ENCODE measurements at places on chromosomes 3 and 15.
A peak's percentile ranks its signal among the peaks of the same experiment; 100 is the strongest.

GRCh38 chr15:63040509-63040908, 2.0 kb upstream of the TPM1 start:
- DNase-seq, result no peak

DNA sequence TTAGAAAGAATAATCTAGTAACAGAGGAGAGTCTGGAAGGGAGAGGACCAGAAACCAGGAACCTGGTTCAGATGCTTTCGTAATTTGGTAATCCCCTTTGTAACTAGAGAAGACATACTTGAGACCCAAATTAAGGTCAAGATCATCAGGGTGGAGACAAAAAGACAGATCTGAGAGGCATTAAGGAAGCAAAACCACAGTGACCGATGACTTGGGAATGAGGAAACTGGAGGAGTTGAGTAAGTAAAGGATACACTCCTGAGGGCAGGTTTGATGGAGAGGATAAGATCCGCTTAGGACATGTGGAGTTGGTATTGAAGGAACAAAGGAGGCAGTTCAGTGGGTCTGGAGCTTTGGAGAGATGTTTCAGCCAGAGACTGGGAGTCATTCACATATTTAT, 23.6 kb upstream of the BCL2A1 start:
- DNase-seq, result no peak

- DNase-seq, result no peak
These were observed 53.0 kb downstream of the SETMAR start for GRCh38 chr3:4356220-4356540.

GRCh38 chr3:15454965-15455364, 27.6 kb downstream of the EAF1 start:
- DNase-seq, result no peak

GRCh38 chr3:37197810-37198371, 23.5 kb upstream of the LRRFIP2 start:
- DNase-seq, result no peak

DNA sequence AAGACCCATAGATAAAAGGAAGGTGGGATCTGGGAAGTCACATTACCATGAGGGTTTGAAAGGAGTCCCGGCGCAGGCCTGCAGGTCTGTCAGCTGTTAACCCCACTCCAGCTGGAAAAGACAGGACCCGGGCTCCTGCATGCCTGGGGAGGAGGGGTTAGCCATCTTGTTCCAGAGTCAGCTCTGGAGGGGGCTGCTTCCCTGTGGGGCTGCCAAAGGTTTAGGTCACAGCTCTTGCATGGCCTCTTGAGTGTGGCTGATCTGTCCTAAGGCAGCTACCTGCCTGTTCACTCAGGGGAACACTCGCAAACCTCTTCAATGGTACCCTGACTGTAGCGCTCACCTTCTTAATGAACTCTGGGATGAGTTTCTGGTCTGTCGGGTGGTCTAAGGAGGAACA, 104.5 kb downstream of the RFTN1 start:
- no peak for DNase-seq

GRCh38 chr15:49751751-49752150, 130.9 kb downstream of the DTWD1 start:
- DNase-seq, result no peak

DNA sequence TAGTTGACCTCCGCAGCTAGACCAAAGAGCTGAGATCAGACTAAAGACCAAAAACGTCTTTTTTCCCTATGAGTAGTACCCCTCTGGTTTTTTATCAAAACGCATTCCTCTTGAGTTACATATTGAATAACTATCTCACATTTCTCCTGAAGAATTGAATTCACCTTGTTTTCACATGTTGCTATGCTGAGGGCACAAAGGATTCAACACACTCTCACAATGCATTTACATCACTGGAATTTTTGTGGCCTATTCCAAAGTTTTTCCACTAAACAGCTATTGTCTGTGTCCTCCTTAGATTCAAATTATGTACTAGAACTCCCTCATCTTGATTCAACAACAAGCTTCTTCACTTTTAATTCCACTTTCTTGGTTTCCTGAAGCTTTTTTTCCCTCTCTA, 112.5 kb downstream of the RSL24D1 start:
- no peak for DNase-seq

DNA sequence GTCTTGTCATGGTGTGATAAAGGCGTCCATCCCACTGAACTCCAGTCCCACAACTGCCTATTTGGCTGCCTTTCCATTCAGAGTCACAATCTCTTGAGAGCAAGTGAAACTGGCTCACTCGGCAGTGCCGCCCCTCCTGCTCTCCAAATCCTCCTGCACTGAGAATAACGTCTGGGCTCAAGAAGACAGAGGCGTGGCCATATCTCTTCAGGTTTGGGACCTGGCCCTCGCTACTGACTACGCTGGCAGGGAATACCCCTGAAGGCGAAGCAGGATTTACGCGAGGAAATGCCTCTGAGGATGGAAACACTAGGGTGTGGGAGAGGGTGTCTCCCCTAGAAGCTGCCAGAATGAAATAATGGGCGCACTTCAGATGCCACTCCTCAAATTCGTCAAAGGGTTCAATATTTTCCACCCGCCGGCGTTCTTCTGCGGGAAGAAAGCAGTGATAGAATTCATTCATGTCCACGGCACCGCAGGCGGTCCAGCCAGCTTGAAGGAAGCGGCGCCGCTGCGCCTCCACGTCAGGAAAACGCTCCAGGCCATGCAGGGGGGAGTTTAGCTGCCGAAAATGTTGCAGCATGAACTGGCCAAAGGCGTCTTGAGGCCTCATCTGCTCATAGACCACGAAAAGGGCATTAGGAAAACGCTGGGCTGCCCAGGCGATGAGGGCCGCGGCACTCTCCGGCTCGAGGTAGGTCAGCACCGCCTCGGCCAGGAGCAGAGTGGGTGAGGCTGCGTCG, 985 bp downstream of the LCMT2 start:
- DNase-seq, result no peak

GRCh38 chr15:34258151-34258550, 33.3 kb downstream of the EMC4 start:
- DNase-seq, result no peak

- no peak for DNase-seq
These were observed 221.2 kb downstream of the SNRPN start for GRCh38 chr15:25175789-25176615.

- no peak for DNase-seq
These were observed 93.8 kb downstream of the DHX30 start for GRCh38 chr3:47896736-47897135.

DNA sequence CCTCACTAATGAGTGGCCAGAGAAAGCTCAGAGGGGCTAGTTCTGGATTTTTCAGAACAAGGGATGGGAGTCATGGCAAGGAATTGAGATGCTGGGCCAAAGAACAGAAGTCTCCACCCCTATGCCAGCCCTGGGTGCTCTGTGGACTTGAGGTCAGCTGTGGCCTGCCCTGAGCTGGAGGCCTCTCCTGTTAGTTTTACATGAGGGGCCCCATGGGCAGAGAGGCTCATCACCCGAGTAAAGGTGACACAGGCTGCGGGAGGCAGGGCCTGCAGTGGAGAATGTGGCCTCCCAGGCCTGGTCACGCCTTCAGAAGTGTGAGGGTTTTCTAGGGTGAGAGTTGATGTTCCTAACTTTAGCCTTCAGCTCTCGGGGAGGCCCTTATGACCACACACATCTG, 44.9 kb downstream of the ABHD5 start:
- DNase-seq, result no peak

GRCh38 chr3:143601723-143602484, 246.4 kb downstream of the SLC9A9 start:
- no peak for DNase-seq

- no peak for DNase-seq
These were observed 7.1 kb downstream of the AMOTL2 start for GRCh38 chr3:134366928-134367811.

DNA sequence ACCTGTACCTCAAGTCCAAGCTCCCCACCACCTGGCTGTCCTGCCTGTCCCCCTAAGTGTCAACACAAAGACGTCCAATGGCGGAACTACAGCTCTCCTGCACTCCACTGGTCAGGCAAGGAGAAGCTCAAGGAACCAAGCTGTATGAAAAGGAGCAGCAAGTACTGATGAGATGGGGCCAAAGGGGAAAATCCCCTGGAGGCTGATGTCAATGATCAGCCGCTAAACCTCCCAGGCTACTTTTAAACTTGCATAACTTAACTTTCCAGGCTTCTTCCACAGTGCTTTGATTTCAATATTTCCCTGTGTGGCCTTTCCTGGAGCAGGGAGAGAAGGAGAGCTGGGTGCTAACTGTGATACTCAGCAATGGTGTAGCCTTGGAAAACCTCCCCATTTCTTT, 35.0 kb downstream of the TM4SF4 start:
- DNase-seq, result no peak

GRCh38 chr15:96138985-96139384, 191.5 kb upstream of the NR2F2 start:
- no peak for DNase-seq

DNA sequence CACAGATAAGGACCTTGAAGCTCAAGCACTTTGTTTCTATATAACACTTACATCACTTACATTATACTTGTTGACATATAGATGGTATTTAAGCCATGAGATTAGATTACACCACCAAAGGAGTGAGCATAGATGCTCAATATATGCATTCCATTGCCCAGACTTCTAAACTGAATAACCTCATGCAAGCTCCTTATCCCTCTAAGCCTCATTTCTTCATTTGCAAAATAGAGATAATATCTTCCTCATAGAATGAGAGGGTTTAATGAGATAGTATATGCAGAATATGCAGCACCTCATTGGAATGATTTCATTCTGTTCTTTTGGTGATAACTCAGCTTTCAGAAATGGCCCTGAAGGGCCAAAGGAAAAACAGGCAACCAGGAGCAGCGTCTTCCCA, 18.5 kb downstream of the NLGN1 start:
- no peak for DNase-seq

GRCh38 chr3:27696906-27697305, 25.2 kb downstream of the EOMES start:
- DNase-seq, result no peak

DNA sequence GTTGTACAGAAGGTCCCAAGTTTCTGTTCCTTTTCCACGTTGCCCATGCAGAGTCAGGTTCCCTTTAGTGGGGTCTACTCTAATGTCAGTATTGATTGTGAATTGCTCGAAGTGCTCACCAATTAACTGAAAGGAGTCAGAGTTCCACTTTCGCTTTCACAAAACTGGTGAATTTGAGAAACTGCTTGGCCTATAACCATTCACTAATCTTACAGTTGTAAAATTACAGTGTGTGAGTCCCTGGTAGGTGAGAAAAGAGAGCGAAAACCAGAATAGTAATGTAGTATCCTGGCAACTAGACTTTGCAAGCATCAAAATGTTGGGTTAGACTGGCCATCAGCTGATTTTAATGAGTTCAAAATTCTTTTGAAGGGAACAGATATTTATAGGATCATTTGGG, 237.5 kb upstream of the CHRM5 start:
- no peak for DNase-seq

DNA sequence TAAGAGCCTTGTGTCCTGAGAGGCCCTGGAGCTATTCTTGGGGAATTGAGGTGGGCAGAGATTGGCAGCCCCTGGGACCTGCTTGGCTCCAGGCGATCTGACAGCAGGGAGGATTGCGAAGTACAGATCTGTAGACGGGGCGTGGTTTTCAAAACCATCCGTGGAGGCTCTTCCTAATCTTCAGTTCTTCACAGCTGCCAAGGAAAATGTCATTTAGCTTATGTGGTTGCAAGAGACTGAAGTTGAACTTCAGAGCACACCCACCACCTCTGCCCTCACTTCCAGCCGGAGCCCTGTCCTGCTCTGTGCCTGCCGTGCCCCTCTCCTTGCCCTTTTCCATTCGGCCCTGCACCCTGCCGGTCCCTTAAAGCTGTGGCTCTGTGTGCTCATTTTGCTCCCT, 12.9 kb downstream of the NISCH start:
- no peak for DNase-seq

- no peak for DNase-seq
These were observed 28.3 kb upstream of the HERC1 start for GRCh38 chr15:63861946-63862517.

DNA sequence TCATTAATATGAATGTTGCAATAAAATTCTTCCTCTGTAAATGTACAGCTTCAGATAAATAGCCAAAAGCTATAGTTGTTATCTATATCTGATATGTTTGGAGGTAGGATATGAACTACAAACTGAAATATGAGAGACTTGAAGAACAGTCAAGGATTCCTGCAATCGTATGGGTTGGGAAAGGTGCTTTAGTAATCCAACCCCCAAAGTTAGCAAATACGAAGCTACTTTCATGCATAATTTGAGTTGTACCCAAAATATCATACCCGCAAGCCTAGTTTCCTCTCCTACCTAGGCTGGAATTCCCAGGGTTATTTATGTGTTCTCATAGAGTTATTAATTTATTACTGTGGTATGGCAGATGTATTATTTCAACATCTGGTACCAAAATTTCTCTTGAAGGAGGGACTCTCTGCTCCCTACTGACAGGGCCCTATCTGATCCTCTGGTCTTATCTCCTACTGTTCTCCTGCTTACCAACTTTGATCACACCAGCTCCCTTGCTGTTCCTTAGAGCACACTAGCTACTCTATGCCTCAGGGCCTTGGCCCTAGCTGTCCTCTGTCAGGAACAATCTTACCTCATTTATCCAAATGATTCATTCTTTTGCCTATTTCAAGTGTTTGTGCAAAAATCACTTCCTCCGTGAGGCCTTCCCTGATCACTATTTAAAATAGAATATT, 140.4 kb upstream of the CCDC54 start:
- no peak for DNase-seq

GRCh38 chr3:174439331-174440252, 419.5 kb upstream of the NAALADL2 start:
- DNase-seq, result peak; percentile 4

DNA sequence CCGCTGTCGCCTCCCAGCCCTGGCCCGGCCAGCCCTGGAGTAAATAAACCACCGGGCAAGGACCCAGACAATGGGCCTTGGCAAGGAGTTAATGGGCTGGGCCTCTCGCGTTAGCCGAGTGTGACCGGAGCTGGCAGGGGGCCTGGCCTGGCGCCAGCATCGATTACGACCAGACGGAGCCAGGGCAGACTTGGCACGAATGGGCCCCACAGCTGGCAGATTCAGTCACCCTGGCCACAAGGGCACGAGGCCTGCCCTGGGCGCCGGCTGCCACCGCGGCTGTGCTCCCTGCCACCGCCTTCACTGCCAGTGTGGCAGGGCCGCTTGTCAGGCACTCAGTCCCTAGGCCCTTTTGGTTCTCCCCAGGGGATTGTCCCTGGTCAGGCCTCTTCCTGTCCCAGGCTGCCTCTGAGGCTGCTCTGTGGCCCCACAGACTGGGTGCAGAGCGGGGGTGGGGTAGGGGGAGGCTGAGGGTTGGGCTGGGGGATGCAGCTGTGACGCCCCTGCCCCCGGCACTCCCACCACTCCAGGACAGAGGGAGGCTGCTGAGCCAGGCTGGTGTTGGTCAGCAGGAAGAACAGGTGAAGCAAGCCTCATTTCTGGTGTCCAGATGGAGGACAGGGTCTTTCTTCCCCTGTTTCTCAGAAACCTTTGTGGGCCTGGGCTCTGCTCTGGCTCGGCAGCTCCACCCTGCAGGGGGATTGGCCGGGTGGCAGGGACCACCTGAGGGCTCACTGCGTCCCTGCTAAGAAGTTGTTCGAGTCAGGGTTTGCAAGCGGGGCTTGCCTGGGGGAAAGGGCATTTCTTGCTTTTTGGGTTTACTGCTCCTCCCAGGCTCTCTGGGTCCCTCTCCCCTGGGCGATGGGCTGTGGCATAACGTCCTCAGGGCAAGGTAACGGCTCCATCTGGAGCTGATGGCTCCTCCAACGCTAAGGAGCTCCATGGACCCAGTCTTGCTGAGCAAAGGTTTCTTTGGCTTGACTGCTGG, 30.5 kb upstream of the SRP14 start:
- peak; percentile 88 for DNase-seq

- no peak for DNase-seq
These were observed 22.2 kb upstream of the EID1 start for GRCh38 chr15:48855501-48856440.

GRCh38 chr3:7290077-7290825, 429.3 kb downstream of the GRM7 start:
- DNase-seq, result no peak

- DNase-seq, result no peak
These were observed 84.8 kb upstream of the ICE2 start for GRCh38 chr15:60563539-60564404.

All from H54 (cell line).